Activated CD4-positive, CD25-positive, alpha-beta regulatory T cell treated with anti-CD3 and anti-CD28 coated beads, Interleukin-2, amount 50 U/mL, for 72 hours (primary cell): ENCODE measurements at places on chromosomes 5 and 9.

- no peak for DNase-seq
Observed at GRCh38 chr5:113376640-113377039, 58.1 kb downstream of the TSSK1B start.

- no peak for DNase-seq
Observed at GRCh38 chr5:132491368-132492364, 1.1 kb upstream of the IRF1 start.

DNA sequence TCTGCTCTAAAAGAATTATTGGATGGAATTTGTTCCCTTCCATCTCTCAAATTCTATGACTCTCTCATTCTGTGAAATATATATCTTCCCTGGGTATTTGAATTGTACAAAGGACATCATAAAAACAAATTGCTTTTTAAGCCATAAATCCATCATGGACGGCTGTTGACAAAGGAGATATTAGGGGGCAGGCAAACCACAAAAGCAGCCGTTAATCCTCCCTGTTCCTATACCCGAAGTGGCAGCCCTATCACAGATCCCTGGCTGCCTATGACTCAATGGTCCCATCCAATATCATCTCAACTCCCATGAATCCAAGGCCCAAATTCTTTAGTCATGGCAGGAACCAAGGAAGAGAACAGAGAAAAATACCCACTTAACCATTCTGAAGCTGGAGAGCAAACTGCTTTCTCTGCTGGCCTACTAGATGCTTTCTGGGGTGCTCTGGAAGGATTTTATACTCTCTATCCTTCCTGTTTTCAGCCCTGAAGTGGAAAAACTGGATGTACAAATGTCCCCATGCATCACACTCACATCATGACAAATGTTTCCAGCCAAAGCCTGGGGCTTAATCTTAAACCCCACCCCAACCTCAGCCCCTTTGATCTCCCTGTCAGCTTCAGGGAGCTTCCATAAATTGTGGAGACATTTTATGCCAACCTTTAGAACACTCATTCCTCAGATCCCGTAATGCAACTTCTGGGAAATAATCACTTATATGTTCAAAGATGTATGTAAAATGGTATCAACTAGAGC lies 59.5 kb downstream of the FAM114A2 start:
- DNase-seq = no peak

- no peak for DNase-seq
Observed at GRCh38 chr9:71637926-71638325, 130.4 kb downstream of the CEMIP2 start.

DNA sequence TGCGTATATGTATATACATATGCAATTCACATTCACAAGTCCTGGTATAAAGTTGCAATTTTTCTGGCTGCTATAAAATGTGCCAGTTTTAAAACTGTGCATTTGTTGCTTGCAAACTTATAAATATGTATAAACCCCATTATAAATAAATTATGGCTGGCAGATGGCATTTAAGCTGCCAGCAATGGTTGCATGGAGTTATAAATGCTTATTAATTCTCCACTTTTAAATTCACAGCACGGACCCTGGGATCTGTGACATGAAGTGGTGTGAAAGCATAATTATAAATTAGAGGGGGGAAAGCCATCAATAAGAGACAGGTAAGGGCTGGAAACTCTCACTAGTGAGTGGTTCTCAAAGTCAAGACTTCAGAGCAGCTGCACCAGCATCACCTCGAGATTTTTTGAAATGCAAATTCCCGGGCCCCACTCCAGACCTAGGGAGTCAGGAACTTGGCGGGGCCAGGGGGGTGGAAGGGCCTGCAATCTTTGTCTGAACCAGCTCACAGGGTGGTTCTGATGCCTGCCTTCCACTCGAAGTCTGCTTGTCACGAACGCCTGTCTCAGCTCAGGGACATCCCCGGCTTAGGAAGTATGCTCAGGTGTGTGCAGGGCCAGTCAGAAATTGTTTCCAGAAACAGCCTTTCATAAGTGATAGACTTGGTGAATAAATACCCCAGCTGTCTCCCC lies 16.9 kb downstream of the S1PR3 start:
- no peak for DNase-seq

GRCh38 chr5:111954516-111955395 lies 197.8 kb upstream of the NREP start:
- no peak for DNase-seq

- DNase-seq = no peak
Observed at GRCh38 chr5:36009698-36010097, 18.5 kb upstream of the UGT3A1 start.

GRCh38 chr9:128051932-128052709 lies 15.0 kb downstream of the NAIF1 start:
- no peak for DNase-seq

- no peak for DNase-seq
Observed at GRCh38 chr5:56900858-56901578, 8.4 kb upstream of the SETD9 start.

DNA sequence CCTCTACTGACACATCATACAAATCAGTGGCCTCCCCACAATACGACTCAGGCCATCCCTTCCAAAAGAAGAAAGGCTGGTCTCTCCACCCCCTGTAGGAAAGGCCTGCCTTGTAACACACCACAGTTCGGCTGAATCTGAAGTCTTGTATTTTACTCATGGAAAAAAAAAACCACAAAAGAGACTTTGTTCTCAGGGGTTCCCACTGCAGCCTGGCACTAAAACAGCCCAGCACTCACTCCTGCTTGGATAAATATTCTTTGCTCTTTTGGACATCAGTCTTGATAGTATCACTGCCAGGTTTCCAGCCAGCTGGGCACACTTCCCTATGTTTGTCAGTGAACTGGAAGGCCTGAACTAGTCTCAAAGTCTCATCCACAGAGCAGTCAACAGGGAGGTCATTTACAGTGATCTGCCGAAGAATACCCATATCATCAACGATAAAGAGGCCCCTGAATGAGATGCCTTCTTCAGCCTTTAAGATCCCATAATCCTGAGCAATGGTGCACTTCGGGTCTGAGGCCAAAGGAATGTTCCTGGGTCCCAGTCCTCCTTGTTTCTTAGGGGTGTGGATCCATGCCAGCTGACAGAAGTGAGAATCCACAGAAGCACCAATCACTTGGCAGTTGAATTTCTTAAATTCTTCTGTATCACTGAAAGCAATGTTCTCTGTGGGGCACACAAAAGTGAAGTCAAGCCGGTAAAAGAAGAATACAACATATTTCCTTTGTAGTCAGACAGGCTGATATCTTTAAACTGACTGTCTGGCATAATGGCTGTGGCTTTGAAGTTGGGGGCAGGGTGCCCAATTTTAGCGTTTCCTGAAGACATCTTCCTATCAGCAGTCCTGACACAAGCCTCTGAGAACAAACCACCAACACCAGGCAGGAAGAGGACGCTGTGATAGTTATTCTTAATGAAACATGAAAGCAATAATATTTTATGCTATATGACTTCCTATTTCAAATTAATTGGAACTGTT lies 198.1 kb downstream of the LURAP1L start:
- no peak for DNase-seq

DNA sequence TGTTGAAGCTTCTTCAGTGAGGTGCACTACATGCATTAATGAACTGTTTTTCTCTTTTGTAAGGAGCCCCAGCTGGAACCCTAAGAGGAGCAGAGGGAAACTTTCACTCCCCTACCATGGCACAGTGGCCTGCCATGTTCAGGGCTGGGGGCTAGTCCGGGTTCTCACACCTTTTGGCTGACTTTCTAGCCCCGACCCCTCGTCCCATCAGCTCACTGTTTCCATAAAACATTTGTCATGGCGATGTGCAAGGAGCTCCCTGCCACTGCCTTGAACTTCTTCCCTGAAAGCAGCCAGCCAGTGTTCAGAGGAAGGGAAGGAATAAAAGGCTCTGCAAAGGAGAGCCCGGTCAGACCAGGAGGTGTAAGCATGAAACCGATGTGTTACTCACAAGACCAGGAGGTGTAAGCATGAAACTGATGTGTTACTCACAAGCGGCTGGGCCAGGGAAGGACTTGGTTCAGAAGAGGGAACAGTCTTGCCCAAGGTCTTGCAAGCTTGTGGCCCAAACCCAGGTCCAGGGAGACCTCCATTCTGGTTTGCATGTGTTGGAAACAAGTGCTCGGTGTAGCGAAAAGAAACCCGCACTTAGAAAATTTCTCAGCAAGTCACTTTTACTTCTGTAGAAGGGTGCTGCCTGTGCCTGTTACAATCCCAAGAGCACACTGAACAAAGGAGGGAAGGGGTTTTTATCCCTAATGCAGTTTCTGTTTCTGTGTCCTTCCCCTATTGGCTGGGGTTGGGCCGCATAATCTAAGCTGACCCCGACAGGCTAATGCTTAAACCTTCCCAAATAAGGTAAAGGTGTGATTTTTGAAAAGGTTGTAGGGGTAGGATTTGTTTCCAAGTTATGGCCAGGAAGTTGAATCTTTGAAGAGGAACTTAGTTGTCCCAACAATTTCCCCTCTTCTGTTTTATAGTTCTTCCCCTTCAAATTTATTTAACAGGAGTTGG lies 3.4 kb upstream of the ABO start:
- DNase-seq = no peak

- DNase-seq = no peak
Observed at GRCh38 chr5:107514305-107514704, 156.4 kb downstream of the EFNA5 start.

DNA sequence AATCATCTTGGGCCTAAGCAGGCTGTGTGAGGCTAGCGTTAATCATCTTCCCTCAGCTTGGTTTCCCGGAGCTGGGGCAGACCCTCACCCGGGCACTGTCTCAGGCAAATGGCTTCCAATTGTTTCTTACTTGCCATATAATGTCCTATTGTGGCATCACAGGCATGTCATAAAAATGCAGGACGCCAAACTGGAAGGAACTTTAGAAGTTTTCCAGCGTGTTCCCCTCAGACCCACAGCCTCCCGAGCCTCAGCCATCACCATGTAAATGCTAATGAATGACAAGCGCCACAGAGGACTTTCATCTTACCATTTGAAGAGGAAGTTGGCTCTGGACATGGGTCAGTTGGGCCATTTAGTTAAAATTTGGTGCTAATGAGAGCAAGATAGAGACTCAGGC lies 143.0 kb upstream of the IRX1 start:
- DNase-seq = no peak

- no peak for DNase-seq
Observed at GRCh38 chr9:135487281-135488012, 7.9 kb downstream of the PPP1R26 start.

DNA sequence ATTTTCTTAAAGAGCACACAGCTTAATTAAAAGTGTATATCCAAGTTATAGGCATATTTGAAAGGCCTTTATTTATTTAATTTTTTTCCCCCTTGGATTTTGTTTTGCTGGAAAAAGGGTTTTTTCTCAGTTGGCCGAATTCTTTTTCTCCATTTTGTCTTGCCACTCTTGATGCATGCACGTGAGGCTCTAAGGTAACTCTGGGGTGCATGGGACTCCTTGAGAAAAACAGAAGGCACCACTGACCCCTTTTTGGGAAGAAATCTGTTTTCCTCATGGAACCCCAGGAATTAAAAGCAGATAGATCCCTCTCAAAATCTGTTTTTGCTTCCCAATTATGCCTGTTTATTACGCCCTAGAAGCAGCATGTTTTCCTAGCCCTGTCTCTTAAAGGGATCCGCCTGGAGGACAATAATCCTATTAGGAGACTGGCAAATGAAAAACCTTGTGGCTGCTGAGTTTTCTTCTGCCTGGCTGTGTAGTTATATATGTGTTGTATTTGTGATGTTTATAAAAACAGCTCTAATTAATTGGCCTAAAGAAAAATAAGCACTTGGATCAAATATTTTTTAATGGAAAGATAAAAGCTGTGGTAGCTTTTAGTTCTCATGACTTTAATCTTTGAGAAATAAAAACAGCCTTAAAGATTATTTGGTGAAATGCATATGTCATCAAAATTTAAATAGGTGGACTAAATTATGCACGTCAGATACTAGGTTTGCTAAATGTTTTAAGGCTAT lies 435.1 kb upstream of the CDH9 start:
- no peak for DNase-seq

DNA sequence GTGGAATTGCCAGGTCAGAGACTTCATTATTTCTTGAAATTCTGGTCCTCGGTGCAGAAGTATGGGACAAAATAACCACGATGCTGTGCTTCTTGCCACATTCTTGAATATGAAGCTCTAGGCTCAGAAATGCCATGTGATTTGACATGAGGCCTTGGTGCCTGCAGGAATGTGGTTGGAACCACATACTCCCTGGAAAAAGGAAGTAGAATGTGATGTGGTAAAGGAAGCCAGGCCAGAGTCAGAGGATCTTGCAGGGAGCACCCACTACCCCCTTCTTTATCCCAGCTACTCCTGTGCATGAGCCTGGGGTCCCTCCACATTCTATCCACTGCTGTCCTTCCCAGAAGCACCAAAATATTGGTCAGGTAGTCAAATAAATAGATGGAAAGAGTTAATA lies 80.9 kb downstream of the FOXD1 start:
- no peak for DNase-seq

DNA sequence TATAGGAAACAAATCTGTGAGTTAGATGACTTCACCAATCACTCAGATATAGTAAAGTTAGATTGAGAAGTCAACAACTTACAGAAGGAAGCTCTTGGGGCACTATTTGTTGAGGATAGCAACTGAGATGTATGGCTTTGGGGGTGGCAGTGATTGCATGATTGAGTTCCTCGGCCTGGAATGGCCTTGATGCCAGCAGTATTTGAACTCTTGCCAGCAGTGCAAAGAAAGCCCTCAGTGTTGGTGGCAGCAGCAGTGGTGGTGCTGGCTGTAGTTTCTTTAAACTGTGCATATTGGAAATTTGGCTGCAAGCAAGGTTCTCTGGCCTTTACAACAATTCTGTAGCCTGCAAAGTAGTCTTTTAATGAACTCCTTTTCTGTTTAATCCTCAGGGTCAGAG lies 41.4 kb upstream of the PJA2 start:
- DNase-seq = no peak

- DNase-seq = no peak
Observed at GRCh38 chr9:36517131-36517530, 55.6 kb upstream of the MELK start.

DNA sequence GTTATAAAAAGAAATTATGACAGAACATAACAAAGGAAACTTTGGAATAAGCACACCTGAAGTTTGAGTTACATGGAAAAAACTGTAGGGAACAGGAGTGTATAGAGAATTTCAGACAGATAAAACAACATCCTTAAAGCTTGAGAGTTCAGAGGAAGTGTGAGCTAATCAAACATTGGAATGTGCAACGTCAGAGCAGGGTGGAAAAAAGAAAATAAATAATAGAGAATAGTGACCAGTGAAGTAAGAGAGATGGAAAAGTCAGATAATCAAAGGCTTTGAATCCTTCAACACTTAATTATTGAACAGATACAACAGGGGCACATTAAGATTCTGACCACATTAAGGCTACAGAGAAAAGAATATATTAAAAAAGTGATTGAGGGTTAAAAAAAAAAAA lies 128.5 kb upstream of the CDH10 start:
- DNase-seq = no peak

- DNase-seq = no peak
Observed at GRCh38 chr5:74576941-74577456, 63.5 kb downstream of the ENC1 start.

- no peak for DNase-seq
Observed at GRCh38 chr5:158591301-158591863, 508.3 kb downstream of the EBF1 start.

DNA sequence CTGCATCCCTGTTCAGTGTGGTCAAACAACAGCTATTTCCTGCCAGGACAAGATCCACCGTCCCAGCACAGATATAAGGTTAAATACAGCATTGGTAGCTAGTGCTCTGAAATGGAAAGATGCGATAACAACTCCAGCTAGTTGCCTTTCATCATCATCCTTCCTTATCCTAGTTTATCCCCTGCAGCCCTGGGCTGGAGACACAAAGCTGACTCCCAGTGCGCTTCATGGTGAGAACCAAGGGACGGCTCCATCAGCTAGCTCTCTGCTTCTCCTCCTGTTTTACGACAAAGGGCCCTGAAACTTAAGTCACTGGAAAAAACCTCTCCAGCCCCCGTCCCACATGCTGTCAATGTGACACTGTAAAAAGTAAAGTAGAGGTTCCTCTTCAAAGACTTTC lies 37.9 kb downstream of the CDC14B start:
- no peak for DNase-seq
